ENCODE measurements at places on chromosomes 1 and 21.

GRCh38 chr1:231818337-231818736 lies 191.7 kb downstream of the DISC1 start:
- no peak for DNase-seq
- no peaks in the 10 kb centered on the region for H3K27me3 ChIP-seq
- peaks cover 15% of the 10 kb centered on the region for H3K36me3 ChIP-seq
- no peaks in the 10 kb centered on the region for H3K4me1 ChIP-seq
- H3K4me3 ChIP-seq: no peak overlapping the region

DNA sequence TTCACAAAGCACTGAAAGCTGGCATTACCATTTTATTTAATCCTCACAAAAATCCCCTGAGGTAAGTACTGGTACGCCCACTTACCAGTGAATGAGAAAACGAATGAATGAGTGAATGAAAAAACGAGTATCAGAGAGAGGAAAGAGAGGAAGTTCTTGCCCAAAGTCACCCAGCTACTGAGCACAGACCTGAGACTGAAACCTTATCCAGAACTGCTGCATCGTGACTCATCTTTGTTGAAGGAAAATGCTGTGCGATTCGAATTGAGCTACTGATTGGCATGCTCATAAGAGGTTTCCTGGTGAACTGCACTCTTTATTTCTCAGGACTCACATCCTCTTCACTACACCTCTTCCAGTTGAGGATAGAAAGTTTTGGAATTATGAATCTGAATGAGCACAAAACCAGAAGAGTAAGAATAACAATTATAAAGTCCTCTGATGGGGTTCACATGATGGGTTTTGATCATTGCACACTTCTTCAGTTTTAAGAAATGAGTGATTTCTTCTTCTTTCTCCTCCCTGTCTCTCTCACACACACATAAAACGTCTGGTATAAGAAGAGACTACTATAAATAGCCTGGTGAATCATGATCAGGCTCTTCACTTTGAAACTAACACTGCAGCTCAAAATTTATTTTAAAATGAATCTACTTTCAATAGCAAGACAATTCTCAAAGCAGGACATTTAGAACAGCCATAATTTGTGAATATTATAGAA lies 32.1 kb downstream of the IL12RB2 start:
- H3K27ac ChIP-seq: peak overlapping the region; percentile 88
- peak; percentile 35 for DNase-seq
- H3K4me3 ChIP-seq: peak overlapping the region; percentile 69
- H3K4me1 ChIP-seq: peaks cover 85% of the 10 kb centered on the region
- peaks cover 73% of the 10 kb centered on the region for H3K36me3 ChIP-seq

DNA sequence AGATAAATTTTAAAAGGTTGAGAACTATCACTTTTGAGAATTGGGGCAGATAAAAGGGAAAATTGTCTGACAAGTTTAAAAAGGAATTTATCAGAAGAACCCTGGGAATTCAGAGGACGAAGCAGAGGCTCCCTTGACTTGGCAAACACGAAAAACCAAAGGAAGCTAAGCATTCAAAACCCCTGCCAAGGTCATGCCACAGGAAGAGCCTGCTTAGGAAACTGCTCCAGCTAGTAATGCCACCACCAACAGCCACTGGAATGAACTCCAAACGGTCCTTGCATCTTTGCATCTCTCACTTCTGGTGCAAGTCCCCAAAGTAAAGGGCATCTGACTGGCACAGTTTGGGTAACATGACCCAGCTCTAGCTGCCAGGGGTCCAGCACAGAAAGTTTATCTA lies 7.2 kb downstream of the GPBP1L1 start:
- no peak for DNase-seq
- peaks cover 3% of the 10 kb centered on the region for H3K36me3 ChIP-seq
- peaks cover 78% of the 10 kb centered on the region for H3K4me1 ChIP-seq
- H3K4me3 ChIP-seq: no peak overlapping the region
- H3K27me3 ChIP-seq: no peaks in the 10 kb centered on the region
- H3K27ac ChIP-seq: no peak overlapping the region

- H3K4me3 ChIP-seq: no peak overlapping the region
- H3K27me3 ChIP-seq: peaks cover 13% of the 10 kb centered on the region
- DNase-seq: no peak
- no peaks in the 10 kb centered on the region for H3K36me3 ChIP-seq
- H3K27ac ChIP-seq: no peak overlapping the region
- H3K4me1 ChIP-seq: no peaks in the 10 kb centered on the region
These were observed 29.2 kb upstream of the PGBD5 start for GRCh38 chr1:230455291-230455690.

DNA sequence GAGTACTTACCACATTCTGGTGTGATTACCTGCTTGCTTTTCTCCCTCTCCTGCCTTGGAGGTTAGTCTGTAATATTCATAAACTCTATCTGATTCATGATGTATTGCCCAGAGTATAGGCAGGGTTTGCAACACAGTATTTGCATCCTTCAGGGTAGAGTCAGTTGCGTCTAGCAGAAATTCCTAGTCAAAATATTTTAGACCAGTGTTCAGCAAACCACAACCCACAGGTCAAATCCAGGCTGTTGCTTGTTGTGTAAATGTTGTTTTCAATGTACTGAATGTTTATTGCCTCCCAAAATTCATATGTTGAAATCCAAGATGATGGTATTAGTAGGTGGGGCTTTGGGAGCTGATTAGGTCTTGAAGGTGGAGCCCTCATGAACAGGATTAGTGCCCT lies 82.9 kb downstream of the NGF start:
- H3K36me3 ChIP-seq: no peaks in the 10 kb centered on the region
- peaks cover 3% of the 10 kb centered on the region for H3K27me3 ChIP-seq
- H3K4me1 ChIP-seq: no peaks in the 10 kb centered on the region
- DNase-seq: no peak

DNA sequence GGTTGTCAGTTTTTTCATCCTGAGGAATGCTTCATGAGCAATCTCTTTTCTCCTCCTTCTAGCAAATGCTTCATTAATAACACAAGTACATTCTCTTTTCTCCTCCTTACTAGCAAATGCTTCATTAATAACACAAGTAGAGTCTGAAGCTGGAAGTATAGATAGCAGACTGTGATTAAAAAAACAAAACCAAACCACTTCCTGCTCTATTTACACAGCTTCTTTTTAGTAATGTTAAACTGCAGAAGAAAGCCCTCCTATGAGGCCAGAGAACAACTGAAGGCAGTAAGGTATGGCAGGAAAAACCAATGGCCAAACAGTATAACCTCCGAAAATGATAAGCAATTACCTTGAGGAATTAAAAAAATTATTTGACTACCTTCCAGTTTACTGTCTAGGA lies 90.1 kb downstream of the ZSWIM5 start:
- H3K27ac ChIP-seq: no peak overlapping the region
- H3K4me3 ChIP-seq: no peak overlapping the region

- DNase-seq: no peak
- H3K27me3 ChIP-seq: peaks cover 18% of the 10 kb centered on the region
- no peaks in the 10 kb centered on the region for H3K36me3 ChIP-seq
- H3K27ac ChIP-seq: no peak overlapping the region
- H3K4me1 ChIP-seq: no peaks in the 10 kb centered on the region
These were observed 161.4 kb upstream of the LMO4 start for GRCh38 chr1:87167157-87167789.

- no peaks in the 10 kb centered on the region for H3K4me1 ChIP-seq
- no peaks in the 10 kb centered on the region for H3K36me3 ChIP-seq
- H3K27me3 ChIP-seq: no peaks in the 10 kb centered on the region
- no peak overlapping the region for H3K27ac ChIP-seq
These were observed 211.2 kb upstream of the ZP4 start for GRCh38 chr1:238101923-238102322.

DNA sequence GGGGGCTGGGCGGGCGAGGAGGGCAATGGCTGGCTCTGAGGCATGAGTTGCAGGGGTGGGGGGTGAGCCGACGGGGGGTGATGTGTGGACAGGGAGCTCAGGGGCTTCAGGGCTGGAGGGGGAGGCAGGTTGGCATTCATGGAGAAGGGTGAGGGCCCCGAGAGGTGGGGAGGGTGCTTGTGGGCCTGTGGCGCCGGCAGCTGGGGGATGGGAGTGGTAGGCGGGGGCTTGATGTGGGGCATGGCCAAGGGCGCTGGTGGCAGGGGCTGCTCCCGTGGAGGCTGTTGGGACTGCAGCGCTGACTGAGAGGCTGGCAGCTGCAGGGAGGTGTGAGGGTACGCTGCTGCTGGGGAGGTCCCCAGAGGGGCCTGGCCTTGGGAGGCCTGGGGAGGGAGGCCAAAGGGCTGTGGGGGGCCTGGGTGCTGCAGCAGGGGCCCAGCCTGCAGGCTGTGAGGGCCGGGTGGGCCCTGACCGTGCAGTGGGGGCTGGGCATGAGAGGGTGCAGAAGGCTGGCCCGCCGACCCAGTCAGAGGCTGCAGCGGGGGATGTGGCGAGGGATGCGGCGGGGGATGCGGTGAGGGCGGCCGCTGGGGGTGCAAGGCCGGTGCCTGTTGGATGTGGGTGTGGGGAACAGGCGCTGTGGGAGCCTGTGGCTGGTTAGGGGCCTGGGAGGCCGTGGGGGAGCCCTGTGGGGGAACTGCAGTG lies 42.7 kb downstream of the SLC45A1 start:
- H3K4me3 ChIP-seq: no peak overlapping the region
- H3K27ac ChIP-seq: no peak overlapping the region

- DNase-seq: no peak
- no peak overlapping the region for H3K4me3 ChIP-seq
- no peaks in the 10 kb centered on the region for H3K36me3 ChIP-seq
- no peak overlapping the region for H3K27ac ChIP-seq
These were observed 68.5 kb downstream of the RGS2 start for GRCh38 chr1:192877283-192877886.

DNA sequence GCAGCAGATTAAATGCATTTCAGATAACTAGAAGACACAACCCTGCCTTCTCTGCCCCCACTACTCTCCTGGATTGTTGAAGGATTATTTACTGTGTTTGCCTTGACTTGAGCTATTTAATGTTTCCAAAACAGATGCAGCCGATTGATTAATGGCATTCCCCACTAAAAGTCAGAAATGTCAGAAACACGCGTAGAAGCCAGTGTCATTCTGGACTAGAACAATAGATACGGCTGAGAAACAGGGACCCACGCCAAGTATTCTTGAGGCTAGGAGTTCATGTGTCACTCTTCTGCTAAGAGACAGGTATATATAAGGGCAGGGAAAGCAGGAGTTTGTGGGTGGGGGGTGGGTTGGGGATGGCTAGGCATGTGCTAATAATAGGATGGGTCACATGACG lies 366.7 kb upstream of the PROX1 start:
- H3K27ac ChIP-seq: no peak overlapping the region
- H3K36me3 ChIP-seq: no peaks in the 10 kb centered on the region
- peaks cover 9% of the 10 kb centered on the region for H3K4me1 ChIP-seq
- DNase-seq: no peak
- peaks cover 3% of the 10 kb centered on the region for H3K27me3 ChIP-seq

- no peaks in the 10 kb centered on the region for H3K27me3 ChIP-seq
- no peaks in the 10 kb centered on the region for H3K4me1 ChIP-seq
- H3K27ac ChIP-seq: no peak overlapping the region
- H3K4me3 ChIP-seq: no peak overlapping the region
These were observed 147.0 kb downstream of the CLEC20A start for GRCh38 chr1:178349801-178350200.

DNA sequence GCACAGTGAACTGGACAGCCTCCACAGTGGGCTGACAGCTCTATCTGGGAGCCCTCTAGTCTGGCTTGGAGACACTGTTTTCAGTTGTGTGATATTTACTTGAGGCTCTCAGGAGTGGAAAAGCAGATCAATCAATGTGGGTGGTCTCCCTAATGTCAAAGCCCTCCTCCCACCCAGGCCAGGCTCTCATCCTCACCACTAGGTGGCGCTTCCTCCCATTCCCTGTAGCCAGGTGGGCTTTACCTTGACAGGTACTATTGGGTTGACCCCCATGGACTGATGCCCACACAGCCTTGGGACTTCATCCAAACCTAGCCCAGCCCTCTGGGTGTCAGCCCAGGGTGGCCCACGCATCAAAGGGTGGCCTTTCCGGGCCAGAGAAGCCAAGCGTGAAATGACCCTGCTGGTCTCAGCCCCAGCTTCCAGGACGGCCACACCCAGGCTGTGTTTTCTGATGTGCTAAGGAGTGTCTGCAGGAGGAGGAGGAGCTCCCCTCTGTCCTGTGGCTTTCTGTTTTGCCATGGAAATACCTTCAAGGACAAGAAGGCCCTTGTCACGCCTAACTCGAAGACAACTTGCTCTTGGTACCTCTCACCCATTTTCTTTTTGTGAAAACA lies 54.0 kb downstream of the CLIC6 start:
- no peak overlapping the region for H3K4me3 ChIP-seq
- H3K36me3 ChIP-seq: no peaks in the 10 kb centered on the region
- DNase-seq: peak; percentile 50
- peaks cover 4% of the 10 kb centered on the region for H3K27me3 ChIP-seq
- no peak overlapping the region for H3K27ac ChIP-seq
- H3K4me1 ChIP-seq: no peaks in the 10 kb centered on the region

DNA sequence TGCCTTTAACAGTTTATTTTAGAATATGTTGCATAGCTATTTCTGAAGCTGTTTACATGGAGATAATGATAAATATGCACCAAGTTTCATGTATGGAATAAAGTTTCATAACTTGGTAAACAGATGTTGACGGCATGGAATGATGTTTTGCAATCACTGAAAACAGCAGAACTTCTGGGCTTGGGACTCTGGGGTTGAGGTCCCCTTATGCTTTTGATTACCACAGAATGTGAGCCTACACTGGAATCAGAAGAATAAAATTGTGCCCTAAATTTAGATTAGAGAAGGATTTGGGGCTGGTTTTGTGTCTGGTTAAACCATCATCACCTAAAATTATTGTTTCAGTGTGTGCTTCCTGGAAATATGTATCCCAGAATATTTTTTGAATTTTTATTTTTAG lies 11.1 kb downstream of the KRTAP24-1 start:
- DNase-seq: no peak
- H3K4me3 ChIP-seq: no peak overlapping the region
- H3K27ac ChIP-seq: no peak overlapping the region
- no peaks in the 10 kb centered on the region for H3K36me3 ChIP-seq
- H3K27me3 ChIP-seq: no peaks in the 10 kb centered on the region
- no peaks in the 10 kb centered on the region for H3K4me1 ChIP-seq

- no peak overlapping the region for H3K4me3 ChIP-seq
- no peaks in the 10 kb centered on the region for H3K36me3 ChIP-seq
- no peak overlapping the region for H3K27ac ChIP-seq
- peaks cover 73% of the 10 kb centered on the region for H3K27me3 ChIP-seq
These were observed 7.4 kb downstream of the LHX9 start for GRCh38 chr1:197924516-197925123.

DNA sequence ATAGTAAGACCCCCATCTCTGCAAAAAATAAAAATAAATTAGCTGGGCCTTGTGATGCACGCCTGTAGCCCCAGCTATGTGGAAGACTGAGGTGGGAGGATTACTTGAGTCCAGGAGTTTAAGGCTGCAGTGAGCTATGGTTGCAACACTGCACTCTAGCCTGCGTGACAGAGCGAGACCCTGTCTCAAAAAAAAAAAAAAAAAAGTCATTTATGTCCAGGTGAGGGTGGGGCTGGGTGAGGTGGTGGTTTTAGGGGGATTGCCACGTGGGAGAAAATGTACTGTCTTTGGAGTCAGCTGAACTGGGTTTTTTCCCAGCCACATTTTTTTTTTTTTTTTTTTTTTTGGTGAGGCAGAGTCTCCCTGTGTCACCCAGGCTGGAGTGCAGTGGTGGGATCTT lies 6.7 kb downstream of the PIK3CD start:
- peaks cover 39% of the 10 kb centered on the region for H3K36me3 ChIP-seq
- H3K27me3 ChIP-seq: no peaks in the 10 kb centered on the region
- H3K27ac ChIP-seq: peak overlapping the region; percentile 99

GRCh38 chr1:9050803-9051202 lies 18.6 kb downstream of the SLC2A5 start:
- H3K36me3 ChIP-seq: no peaks in the 10 kb centered on the region
- H3K27me3 ChIP-seq: no peaks in the 10 kb centered on the region
- no peak for DNase-seq

GRCh38 chr1:105485207-105485606 lies 1571.3 kb upstream of the PRMT6 start:
- no peak overlapping the region for H3K27ac ChIP-seq
- no peak overlapping the region for H3K4me3 ChIP-seq
- H3K27me3 ChIP-seq: no peaks in the 10 kb centered on the region
- no peak for DNase-seq
- H3K36me3 ChIP-seq: no peaks in the 10 kb centered on the region

GRCh38 chr1:116737020-116737854 lies 17.0 kb upstream of the CD2 start:
- H3K27ac ChIP-seq: peak overlapping the region; percentile 100
- H3K4me1 ChIP-seq: peaks cover 71% of the 10 kb centered on the region

Data from activated naive CD8-positive, alpha-beta T cell treated with anti-CD3 and anti-CD28 coated beads, Interleukin-2, amount 50 U/mL, for 24 hours (primary cell).